ENCODE measurements at places on chromosomes 13 and 19. TPM values are rescaled to one million over a fixed set of nuclear protein-coding genes. Genes with fewer than 3 reads are reported as not detected.

Gene SPPL2B
- 70.7 TPM for total RNA-seq

Gene CATSPERD
- not detected for total RNA-seq

Gene ZNF254
- 25.9 TPM for total RNA-seq

Gene PABPC3
- 0.22 TPM for total RNA-seq

Gene LGALS7B
- total RNA-seq, result 3.5 TPM

Gene NUP62
- total RNA-seq, result 40.7 TPM

Gene SLC8A2
- 0.33 TPM for total RNA-seq

Gene SIGLEC7
- not detected for total RNA-seq

Gene RFPL4A
- not detected for total RNA-seq

Gene PSG6
- total RNA-seq, result not detected

Gene PLPPR3
- total RNA-seq, result not detected

Gene OR7D4
- total RNA-seq, result not detected

Gene ACP7
- total RNA-seq, result 0.22 TPM

Gene TNFRSF19
- 0.54 TPM for total RNA-seq

Gene FSD1
- 1.7 TPM for total RNA-seq

Gene HTR2A
- not detected for total RNA-seq

Gene ZNF419
- total RNA-seq, result 7.8 TPM

Gene KL
- 0.79 TPM for total RNA-seq

Gene KCNK6
- total RNA-seq, result 23.0 TPM

Gene CCDC194
- total RNA-seq, result not detected

Gene OR10H1
- total RNA-seq, result not detected

Gene WDR88
- total RNA-seq, result not detected

Gene IL12RB1
- not detected for total RNA-seq

Gene SIX5
- 14.9 TPM for total RNA-seq

Gene CGB8
- 2.3 TPM for total RNA-seq

Gene PAF1
- 39.3 TPM for total RNA-seq

Gene SRRM5
- 0.22 TPM for total RNA-seq

Gene KLK3
- not detected for total RNA-seq

Gene EXOSC5
- total RNA-seq, result 11.4 TPM

Gene COL5A3
- total RNA-seq, result 0.11 TPM

Gene UBE2L5
- total RNA-seq, result not detected

Gene SKA3
- 13.7 TPM for total RNA-seq
